ENCODE measurements at places on chromosomes 12 and 14. TPM values are rescaled to one million over a fixed set of nuclear protein-coding genes. Genes with fewer than 3 reads are reported as not detected.

Gene CCDC175
- not detected for total RNA-seq

Gene TMEM229B
- 3.0 TPM for total RNA-seq

Gene DPPA3
- not detected for total RNA-seq

Gene FGD6
- 31.1 TPM for total RNA-seq

Gene TMEM120B
- total RNA-seq = 6.6 TPM

Gene GRIN2B
- total RNA-seq = not detected

Gene TSPAN19
- total RNA-seq = 0.55 TPM

Gene INHBC
- total RNA-seq = not detected

Gene BMAL2
- total RNA-seq = 75.8 TPM

Gene GALNT16
- not detected for total RNA-seq

Gene SLC6A12
- not detected for total RNA-seq

Gene ANG
- total RNA-seq = 10.1 TPM

Gene ALX1
- not detected for total RNA-seq

Gene NINJ2
- total RNA-seq = not detected

Gene LRP1-AS
- not detected for total RNA-seq

Gene SPTB
- not detected for total RNA-seq

Gene PLBD1
- under 0.01 TPM for total RNA-seq

All from hair follicular keratinocyte (primary cell).